ENCODE measurements at places on chromosomes 5 and 9. TPM values are rescaled to one million over a fixed set of nuclear protein-coding genes. Genes with fewer than 3 reads are reported as not detected.

DNA sequence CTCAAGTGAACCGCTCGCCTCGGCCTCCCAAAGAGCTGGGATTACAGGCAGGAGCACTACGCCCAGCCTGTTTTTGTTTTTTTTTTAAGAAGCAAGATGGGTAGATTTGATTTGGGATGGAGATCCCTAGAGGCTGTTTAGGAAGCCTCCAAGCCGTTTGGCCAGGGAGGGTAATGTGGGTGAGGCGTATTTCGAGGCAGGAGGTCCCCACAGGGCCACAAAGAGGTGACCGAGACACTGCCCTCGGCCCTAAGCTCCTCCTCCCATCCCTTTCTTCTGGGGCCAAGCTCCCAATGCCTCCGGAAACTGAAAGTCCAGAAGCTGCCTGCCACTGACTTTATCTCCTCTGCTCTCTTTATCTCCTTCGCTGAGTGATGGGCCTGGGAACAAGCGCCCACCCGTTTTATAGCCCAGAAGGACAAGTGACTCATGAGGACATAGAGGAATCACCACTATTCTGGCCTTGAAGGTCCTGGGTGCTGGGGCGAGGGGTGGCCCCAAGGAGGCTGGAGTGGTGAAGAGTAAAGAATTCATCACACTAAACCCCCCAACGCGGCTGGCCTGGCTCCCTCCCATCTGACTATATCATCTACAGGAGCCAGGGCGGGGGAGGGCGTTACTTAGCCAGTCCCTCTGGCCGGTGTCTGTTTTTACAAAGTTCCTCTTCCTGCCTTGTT lies 2.0 kb upstream of the RALGDS start:
- no peak for DNase-seq

DNA sequence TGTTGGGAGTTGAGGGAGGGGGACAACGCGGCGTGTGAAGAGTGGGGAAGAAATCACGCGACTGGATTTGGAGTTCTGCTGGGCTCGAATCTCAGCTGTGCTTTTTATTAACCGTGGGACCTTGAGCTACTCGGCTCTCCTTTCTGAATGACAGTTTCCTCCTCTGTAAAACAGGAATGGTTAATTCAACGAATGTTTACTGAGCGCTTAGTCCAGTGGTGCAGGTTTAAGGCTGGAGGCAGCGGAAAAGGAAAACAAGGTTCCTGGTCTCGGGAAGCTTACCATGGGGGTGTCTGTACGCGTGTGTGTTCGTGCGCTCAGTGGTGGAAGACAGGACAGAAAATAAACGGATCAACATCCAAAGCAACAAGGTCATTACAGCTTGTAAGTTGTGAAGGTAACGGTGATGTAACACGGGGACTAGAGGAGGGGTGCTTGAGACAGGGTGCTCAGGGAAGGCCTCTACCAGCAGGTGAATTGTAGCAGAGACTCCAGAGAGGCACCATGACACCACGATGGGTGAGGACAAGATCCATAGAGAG lies 277 bp downstream of the EIF4E1B start:
- DNase-seq: no peak

DNA sequence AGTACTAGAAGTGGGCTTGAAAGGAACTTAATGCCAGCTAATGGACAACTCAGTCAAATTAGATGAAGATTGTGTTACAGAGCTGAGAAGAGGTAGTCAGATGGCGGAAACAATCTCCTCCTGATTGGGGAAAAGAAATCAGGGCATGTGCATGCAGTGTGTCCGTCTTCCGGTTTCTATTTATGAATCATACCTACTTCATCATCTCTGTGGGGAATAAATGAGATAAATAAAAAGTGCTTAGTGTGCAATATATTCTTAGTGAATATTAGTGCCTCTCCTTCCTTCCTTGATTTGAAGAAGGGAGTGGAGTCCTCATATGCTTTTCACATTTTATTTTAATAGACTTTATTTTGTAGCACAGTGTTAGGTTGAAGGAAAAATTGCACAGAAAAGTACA lies 108.7 kb upstream of the NFIL3 start:
- DNase-seq: no peak

GRCh38 chr9:21836437-21837161 lies 34.2 kb downstream of the MTAP start:
- DNase-seq: no peak

CER1 gene
- total RNA-seq: not detected

DNA sequence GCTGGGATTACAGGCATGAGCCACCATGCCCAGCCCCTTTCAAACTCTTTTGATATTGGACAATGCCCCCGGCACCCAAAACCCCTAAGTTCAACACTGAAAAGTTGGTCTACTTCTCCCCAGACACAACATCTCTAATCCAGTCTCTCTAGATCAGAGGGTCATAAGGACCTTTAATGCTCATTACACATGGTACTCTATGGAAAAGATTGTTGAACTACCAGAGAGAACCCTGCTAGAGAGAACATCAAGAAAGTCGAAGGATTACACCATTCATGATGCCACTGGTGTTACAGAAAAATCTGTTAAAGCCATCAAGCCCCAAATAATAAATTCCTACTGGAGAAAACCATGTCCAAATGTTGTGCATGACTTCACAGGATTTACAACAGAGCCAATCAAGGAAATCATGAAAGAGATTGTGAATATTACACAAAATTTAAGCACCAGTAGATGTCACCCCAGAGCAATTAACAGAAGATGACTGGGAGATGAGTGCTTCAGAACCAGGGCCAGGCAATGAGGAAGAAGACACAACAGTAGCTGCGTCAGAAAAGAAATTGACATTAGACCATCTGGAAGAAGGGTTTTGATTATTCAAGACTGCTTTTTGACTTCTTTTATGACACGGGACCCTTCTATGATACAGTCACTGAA lies 28.3 kb upstream of the NIPAL4 start:
- no peak for DNase-seq

CCDC192 gene
- not detected for total RNA-seq

GRCh38 chr9:77885104-77885672 lies 146.4 kb downstream of the GNAQ start:
- no peak for DNase-seq

MLLT3 gene
- total RNA-seq: 19.0 TPM

OLFM1 gene
- total RNA-seq: 0.22 TPM

SLC25A2 gene
- 0.18 TPM for total RNA-seq

TAF1L gene
- not detected for total RNA-seq

INSL4 gene
- 0.14 TPM for total RNA-seq

GRCh38 chr5:16507716-16508115 lies 42.1 kb upstream of the ZNF622 start:
- DNase-seq: no peak

GRCh38 chr5:60522292-60522905 lies 177.6 kb downstream of the DEPDC1B start:
- DNase-seq: no peak

GDA gene
- 0.22 TPM for total RNA-seq

Data from activated T-cell treated with anti-CD3 and anti-CD28 coated beads, Interleukin-2, amount 50 U/mL, for 4 hours (primary cell).